ENCODE measurements at places on chromosomes 7 and 10. TPM values are rescaled to one million over a fixed set of nuclear protein-coding genes. Genes with fewer than 3 reads are reported as not detected.

- no peak for DNase-seq
Observed at GRCh38 chr7:29826530-29826822, 20.2 kb downstream of the WIPF3 start.

- DNase-seq, result no peak
Observed at GRCh38 chr7:127776776-127777386, 124.9 kb downstream of the SND1 start.

DNA sequence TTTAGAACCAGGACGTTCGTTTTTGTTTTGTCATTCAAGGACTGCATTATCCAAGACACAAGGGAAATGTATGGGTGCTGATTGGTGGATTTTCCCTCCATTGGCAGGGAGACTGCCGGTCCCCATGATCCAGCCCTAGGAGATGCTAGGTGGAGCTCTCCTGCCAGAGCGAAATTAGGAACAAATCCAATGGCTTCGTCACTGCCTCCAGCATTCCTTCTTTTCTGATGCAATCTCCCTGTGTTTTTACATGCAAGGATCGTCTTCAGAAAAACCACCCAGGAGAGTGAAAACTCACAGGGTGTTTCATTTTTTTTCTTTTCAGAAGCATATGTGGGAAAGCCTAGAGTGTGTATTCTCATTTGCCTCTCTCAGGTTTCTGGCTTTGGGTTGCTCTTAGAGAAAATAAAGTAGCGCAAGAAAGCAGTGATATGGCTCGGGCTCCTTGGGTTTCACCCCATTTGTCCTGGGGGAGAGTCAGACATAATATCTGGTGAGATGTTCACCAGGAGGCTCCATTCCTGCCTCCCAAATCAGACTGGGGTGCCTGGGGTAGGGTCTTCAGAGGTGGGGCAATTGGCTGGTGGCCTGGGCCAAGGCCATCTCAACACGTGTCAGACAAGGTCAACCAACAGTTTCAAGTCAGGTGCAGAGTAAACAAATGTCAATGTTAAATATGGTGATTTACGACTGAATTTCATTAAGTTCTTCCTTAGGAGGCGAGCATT lies 450.9 kb upstream of the MKI67 start:
- peak; percentile 64 for DNase-seq

The SLC39A12 gene
- not detected for polyA plus RNA-seq

- DNase-seq, result no peak
Observed at GRCh38 chr10:9858816-9859215, 1158.9 kb upstream of the CELF2 start.

DNA sequence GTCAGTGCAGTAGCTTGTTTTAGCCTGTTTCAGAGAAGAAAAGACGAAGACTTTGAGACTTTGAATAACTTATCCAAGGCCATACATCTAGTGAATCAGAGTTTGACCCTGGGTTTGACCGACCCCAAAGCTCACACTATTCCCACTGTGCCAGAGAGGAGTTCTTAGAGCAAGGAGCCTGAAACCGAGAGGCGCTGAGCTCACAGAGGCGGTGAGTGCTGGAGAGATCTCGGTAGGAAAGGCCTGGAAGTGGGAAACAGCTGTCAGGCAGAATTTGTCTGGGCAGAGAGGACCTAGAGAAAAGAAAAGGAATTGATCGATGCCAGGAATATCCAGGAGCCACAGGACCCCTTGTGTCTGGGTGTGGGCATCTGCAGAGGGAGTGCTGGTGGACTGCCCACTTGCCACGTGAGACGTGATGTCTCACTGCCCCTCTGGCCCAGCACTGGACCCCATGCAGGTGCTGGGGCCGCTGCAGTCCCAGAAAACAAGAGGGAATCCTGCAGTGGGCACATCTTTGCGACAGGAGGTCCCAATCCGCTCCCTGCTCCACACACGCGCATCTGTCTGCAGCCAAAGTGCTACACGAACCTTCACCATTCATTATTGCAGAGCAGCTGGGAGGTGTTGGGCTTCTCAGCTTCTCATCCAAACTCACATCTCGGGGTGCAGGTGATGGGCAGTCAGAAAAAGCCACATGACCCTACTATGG lies 6.2 kb downstream of the CALML3 start:
- DNase-seq, result no peak

- no peak for DNase-seq
Observed at GRCh38 chr10:8225187-8225586, 170.7 kb downstream of the GATA3 start.

The TWNK gene
- polyA plus RNA-seq, result 9.3 TPM

DNA sequence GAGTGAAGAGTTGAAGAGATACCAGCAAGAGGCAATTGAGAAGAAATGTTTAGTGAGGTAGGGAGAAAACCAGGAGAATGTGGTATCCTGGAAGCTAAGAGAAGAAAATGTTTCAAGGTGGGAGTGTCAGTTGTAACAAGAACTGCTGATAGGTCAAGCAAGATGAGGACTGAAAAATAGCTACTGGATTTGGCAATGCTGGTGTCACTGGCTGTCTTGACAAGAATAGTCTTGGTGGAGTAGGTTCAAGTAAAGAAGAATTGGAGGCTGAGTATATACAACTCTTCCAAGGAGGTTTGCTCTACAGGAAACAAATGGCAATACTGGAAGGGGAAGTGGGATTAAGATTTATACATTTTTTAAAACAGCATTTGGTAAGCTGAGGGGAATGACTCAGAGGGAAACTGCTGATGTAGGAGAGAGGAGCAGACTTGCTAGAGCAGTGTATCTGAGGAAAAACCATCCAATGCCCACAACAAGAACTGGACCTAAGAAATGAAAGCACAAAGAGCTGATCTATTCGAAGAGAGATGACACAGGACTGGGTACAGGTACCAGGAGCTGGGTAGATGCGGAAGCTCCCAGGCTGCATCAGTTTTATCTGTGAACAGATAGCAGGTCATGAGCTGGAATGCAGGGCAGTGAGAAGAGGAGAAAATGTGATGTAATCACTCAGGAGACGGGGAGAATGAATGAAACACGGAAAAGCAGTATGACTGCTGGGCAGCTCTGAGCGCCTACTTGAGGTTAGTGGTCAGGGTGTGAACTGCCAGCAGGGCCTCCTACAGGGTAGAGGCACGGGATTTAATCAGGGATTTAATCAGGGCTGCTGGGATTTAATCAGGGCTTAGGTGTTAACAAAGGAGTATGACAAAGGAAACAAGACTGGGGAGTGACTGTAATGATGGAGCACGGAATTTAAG lies 34.5 kb downstream of the FAM25A start:
- DNase-seq, result no peak

- DNase-seq, result no peak
Observed at GRCh38 chr7:138865843-138866242, 67.8 kb upstream of the ATP6V0A4 start.

GRCh38 chr7:38492010-38492409 lies 139.2 kb downstream of the AMPH start:
- DNase-seq, result no peak

DNA sequence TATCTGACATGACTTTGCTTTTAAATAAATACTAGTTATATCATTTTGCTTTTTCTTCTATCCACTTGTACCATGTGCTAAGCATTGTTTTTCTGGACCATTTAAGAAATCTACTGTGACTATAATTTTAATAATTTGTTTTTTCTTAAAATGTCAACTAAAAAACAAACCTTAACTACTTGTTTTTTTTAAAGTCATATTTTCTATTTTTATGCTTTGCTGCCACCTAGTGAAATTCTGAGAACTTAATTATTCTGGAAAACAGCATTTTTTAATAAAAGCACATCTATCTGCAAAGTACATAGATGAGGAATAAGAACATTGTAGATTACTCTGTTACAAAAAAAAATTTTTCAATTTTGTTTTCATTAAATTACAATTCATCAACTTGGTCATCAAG lies 47.4 kb downstream of the ORC5 start:
- peak; percentile 1 for DNase-seq

- DNase-seq, result peak; percentile 11
Observed at GRCh38 chr7:16695621-16696237, 49.7 kb downstream of the BZW2 start.

DNA sequence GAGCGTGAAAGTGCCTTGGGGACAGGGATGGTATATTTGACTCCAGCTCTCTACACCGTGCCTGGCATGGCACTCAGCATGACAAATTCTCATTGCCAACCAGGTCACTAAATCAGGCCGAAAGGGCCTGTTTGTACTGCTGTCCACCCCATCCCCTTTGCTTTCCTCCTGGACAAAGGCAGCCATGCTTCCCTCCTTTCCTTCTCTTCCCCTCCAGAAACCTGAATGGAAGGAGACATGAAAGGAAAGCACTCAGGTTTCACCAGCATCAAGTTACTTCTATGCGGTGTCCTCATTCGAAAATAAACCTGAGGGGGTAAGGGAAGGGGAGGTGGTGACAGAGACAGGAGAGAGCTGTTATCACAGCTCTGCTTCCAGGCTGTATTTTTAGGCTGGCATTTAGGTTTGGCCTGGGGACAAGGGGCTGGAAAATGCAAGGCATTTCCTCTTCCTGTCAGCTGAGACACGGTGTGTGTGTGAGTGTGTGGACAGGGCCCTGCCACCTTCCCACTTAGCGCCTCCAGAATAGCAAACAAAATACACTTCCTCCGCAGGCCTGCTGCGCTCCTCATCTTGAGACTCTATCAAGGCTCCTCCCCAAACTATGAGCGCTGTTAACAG lies 79.9 kb upstream of the COL13A1 start:
- DNase-seq, result no peak

GRCh38 chr7:102823390-102824119 lies 74.8 kb downstream of the FAM185A start:
- DNase-seq, result no peak

DNA sequence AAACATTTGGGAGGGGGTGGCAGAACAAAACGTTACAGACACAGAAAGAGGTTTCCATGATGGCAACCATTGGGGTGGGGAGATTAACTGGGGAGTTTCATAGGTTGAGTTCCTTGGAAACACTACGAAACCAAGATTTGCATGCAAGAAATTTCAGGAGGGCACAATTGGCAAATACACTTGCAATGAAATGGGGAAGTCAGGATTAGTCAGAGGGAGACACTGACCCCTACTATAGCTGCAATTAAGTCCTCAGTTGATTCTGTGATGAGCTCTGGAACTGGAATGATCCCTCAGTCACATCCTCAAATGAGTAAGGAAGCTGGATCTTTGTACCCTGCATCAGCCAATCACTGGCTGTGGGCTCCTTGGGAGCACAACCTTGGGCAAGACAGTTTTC lies 22.1 kb downstream of the CPEB3 start:
- no peak for DNase-seq

GRCh38 chr10:103535595-103535994 lies 42.1 kb downstream of the NEURL1 start:
- no peak for DNase-seq

The NXPH1 gene
- not detected for polyA plus RNA-seq

DNA sequence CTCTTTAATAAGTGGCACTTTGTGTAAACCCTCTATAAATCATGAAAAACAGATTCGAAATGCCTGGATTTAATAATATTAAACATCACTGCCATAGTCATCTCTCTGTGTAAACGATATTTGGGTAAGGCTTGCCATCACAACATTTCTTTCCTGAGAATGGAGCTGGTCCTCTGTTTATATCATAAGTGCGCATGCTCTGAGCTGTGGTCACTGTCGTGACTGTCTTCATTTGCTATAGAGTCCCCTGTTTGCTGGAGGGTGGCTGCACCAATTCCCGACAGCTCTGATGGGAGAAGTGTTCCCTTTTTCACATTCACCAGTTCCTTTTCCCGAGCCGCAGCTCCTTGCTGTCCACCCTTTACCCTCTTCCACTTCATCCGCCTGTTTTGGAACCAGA lies 50.4 kb upstream of the AGMO start:
- DNase-seq, result no peak

- no peak for DNase-seq
Observed at GRCh38 chr7:607938-608337, 88.3 kb upstream of the PDGFA start.

The ZPBP gene
- not detected for polyA plus RNA-seq

DNA sequence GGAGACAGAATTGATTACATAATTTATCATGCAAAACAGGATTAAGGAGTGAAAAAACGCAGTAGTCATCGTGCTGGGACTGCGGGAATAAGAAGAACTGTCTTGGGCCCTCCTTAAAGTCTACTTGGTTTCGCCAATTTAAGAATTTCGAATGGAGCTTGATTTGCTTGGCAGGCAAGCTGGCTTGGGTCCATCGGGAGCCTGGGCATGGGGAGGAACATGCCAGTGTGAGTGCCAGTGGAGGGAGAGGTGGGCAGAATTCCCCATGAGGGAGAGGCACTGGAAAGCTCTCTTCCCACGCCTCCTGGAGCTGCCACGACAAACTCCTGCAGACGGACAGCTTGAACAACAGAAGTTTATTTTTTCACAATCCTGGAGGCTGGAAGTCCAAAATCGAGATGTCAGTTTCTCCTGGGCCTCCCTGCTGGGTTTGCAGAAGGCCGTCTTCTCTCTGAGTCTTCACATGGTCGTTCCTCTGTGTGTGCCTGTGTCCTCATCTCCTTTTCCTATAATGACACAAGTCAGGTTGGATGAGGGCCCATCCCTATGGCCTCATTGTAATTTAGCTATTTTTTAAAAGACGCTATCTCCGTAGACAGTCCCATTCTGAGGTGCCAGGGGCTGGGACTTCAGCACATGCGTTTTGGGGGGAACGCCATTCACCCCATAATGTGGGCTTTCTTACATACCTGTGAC lies 528.7 kb upstream of the DPP6 start:
- DNase-seq, result no peak

DNA sequence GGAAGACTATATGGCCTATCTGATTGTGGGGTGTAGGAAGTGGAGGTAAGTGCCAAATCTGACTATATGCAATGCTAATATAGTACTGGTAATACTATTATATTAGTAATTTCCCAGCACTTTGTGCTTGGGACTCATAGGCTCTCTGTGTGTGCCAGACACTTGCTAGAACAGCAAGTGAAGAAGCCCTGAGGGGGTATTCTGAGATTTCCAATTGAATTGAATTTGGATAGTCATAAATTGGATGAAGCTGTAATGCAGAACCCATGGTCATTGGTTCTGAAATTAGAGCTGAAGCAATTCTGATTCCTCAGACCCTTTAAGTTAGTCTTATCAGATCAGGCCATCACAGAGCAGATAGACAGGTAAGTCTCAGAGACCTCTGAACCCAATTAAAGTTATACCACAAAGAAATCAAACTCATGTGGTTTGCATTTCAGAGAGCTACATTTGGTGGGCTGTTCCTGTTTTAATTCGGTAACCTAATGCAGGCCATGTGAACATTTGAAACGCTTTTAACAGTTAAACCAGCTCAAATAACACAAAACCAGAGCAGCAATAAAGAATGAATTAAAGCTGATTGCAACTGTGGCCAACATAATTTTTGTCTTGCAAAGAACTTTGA lies 179.5 kb downstream of the CREB5 start:
- DNase-seq, result no peak
